ENCODE measurements at places on chromosomes 6 and 20.
A peak's percentile ranks its signal among the peaks of the same experiment; 100 is the strongest.

DNA sequence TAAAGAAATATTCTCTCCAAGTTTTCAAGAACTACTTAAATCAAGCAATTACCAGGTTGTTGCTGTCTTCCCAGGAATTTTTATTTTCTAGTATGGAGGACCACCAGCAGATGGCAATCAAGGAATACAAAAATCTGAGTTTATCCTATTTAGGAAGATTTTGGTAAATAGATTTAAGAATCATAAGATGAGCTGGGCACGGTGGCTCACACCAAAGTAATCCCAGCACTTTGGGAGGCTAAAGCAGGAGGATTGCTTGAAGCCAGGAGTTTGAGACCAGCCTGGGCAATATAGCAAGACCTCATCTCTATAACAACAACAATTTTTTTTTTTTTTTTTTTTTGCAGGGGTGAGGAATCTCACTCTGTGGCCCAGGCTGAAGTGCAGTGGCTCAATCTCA is 19.3 kb upstream of the SEC63 start:
- DNase-seq: no peak

GRCh38 chr20:35207950-35208611 is 18.4 kb upstream of the MMP24 start:
- DNase-seq: no peak

GRCh38 chr6:4640139-4640538 is 136.1 kb upstream of the CDYL start:
- DNase-seq: no peak

DNA sequence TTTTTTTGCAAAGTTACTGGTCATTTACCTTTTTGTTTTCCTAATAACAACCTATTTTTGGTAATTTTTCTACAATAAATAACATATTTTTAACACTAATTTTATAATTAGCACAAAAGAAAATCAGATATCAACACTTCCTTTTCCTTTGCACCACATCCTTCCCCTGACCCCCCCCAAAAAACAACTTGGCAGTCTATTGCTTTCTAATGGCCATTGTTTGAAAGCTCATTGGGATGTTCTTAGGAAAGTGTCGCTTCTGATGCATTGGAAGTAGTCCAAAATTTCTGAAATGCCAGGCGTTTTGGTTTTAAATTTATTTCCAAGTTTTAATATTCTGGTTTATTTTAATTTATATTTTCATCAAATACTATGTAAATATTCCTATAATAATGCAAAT is 407.8 kb downstream of the EYS start:
- DNase-seq: no peak

GRCh38 chr6:29850011-29850553 is 22.5 kb downstream of the HLA-G start:
- no peak for DNase-seq

DNA sequence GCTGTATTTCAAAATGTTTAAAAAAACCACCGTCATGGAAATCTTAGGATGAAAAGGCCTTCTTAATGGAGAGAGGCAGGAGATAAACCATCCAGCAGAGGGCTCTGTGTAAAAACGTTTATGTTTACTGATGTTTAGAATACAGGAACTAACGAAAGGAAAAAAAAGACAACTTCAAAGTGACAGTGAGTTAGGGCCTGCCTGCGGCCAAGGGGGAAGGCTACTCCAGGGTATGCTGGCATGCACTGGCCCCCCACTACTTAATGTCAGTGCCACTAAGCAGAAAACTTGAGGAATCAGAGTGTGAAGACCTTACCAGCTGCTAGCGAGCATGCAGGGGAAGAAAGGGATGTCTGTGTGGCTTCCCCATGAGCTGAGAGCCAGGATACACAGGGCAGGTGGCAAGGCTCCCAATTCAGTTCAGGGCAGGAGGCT is 47.7 kb downstream of the AKAP7 start:
- peak; percentile 25 for DNase-seq

DNA sequence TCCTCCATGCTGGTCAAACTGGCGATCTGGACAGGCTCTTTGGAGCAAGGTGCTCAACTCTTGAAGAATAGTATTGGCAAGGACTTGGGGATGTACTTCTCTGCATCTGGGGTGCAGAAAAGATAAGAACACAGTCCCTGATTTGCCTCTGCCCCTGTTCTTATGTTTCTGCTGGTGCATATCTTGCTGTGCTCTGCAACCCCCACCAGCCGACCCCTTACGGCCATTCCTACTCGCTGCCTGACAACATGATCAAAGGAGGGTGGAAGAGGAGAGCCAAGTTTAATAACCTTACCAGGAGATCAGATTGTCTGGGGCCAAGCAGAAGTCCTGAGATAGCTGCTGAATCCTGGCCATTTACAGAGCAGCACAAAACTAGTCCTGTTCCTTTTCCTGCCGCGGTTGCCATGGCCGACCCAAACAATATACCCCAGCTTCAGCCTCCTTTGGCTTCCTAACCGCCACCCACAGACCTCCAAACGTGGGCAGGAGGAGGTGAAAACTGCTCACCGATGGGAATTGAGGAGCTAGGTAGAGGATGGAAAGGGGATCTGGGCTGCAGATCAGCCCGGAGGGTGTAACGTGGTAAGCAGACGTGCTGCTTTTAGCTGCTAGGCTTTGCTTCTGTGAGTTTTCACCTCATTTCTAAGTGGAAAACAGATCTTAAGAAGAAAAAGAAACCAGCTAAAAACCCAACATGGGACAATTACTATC is 60.9 kb downstream of the ATXN1 start:
- DNase-seq: peak; percentile 26

DNA sequence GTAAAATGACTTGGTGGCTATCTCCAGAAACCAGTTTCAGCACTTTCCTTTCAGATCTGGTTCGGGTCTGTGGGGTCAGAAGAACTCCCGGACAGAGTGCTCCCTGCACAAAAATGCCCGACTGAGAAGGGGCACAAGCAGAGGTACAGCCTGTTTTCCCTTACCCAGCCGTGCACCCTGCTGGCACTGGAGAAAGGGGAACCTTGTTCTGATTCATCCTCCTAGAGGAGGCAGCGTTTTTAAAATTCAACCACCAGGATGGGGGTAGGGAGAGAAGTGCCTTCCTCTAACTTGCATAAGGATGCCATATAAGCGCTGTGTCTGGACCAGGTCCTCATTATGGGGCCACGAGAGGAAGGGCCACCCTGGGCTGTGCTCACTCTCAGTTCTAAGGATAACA is 17.6 kb downstream of the RIMS4 start:
- no peak for DNase-seq

DNA sequence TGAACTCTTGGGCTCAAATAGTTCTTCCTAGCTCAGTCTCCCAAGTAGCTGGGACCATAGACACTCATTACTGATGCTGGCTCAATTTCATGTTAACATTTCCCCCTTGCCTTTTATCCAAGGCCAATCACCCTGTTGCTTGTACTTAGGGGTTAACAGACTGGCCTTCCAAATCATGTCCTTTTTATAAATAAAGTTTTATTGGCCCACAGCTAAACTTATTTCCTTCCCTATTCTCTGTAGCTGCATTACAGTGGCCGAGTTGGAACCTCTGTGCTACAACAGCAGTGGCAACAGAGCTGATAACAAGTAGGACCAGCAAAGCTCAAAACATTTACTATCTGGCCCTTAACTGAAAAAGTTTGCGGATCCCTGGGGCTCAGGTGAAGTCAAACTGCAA is 109.8 kb downstream of the ZFP64 start:
- DNase-seq: no peak
